ENCODE measurements at places on chromosomes 6 and 20.

- no peak for DNase-seq
Observed at GRCh38 chr6:56947924-56948323, 7.0 kb upstream of the BEND6 start.

DNA sequence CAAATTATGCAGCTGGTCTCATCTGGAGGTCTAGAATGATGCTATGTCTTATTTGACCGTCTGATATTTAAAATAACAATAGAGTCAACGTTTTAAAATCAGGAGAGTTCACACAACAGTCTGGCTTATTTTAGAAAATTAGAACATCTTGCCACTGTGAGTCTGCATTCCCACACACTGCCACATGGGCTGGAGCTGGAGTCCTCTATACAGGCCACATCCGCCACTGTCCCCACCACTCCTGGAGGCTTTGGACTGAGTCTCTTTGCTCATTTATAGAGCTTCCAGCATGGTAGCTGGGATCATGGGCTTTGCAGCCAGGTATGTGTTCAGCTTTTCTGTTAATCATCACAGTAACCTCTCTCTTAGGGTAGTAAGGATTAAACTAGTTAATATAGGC lies 68.8 kb upstream of the ZNFX1 start:
- no peak for DNase-seq

GRCh38 chr6:117264692-117265409 lies 507 bp upstream of the VGLL2 start:
- DNase-seq, result no peak

GRCh38 chr20:31815408-31816188 lies 3.6 kb upstream of the MYLK2 start:
- DNase-seq, result no peak

- no peak for DNase-seq
Observed at GRCh38 chr6:2977799-2978590, 6.6 kb upstream of the SERPINB6 start.

- no peak for DNase-seq
Observed at GRCh38 chr6:57130661-57131177, 40.7 kb downstream of the ZNF451 start.

DNA sequence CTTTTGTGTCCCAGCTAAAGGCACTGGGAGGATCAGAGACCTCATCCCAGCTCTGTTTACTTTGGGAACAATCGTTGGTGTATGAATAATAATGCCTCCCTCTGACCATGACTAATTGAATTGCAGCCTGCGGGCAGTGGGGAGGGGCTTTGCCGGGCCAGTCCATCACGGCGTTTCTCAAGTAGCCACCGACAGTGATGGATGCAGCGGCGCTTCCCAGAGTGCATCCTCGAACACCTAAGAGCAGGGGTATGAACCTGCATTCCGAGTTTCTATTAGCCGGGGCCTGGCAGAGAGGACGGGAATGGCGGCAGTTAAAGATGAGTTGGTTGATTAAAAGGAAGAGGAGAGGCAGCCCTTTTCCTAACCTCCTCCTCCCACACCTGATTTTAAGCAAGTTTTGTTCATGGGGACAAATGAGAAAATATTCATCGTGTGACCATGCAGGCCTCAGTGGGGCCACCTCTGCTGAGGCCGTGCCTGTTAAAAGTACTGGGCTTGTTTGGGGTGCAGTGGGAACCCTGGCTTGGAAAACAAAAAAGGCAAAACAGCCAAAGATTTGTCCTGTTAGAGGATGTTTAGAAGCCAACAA lies 154.1 kb downstream of the FOXA2 start:
- no peak for DNase-seq

DNA sequence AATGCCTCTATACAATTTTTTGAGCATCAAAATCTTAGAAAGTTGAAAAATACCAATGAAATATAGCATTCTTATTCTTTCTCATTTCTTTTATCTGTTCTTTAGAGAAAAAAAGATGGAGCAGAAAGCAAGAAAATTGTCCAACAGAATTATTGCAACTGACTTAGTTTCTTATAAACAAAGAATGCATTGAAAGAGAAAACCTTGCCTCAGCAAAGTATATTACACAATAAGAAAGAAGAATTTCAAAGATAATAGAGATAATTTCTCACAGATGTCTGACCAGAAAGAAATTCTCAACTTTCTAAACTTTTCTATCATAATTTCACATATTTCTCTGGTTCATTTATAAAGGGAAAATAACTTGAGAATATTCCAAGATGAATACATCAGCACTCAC lies 47.0 kb upstream of the PRND start:
- no peak for DNase-seq

DNA sequence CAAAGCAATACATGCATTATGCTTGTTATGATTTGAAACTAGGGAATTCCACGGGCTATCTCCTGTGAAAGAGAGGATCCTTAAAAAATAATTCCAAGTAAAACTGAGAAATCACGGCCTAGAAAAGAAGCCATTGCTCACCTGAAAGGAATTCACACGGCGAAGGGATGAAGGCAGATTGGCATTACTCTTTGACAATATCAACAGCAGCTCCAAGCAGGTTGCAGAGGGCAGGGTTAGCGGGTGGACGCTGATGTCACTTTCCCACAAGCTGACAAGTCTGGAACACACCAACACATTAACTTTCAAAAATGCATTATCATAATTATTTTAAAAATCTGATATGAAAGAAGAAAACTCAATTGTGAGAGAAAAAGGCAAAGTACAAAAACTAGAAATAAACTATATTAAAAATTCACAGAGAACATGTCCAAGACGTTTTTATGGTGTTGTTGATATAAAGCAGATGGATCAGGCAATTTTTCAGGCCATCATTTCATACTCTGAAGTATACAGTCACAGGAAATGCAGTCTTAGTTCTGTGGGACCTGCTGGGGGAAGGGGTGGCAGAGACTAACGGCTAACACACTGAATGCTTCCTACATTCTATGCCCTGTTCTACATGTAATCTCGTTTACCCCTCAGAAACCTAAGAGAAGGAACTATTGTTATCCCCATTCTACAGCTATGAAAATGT lies 108.3 kb downstream of the UBE3D start:
- no peak for DNase-seq

GRCh38 chr6:157527471-157527907 lies 146.5 kb downstream of the ZDHHC14 start:
- DNase-seq, result no peak

- no peak for DNase-seq
Observed at GRCh38 chr6:166105341-166106075, 62.1 kb downstream of the TBXT start.

DNA sequence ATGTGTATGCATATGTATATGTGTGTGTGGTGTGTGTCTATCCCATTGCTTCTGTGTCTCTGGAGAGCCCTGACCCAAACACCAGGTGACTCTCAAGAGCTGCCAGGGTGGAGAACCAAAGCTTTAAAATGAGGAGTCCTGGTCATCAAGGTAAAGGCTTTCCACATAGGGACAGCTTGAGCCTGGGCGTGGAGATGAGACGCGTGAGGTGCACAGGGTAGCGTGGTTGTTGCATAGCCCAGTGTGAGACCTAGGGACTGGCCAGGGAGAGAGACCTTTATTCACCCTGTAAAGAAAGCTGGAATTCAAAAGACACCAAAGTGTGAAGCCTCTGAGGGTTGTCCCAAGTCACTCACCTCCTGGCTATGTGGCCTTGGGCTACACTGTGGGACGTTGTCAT lies 149.1 kb downstream of the SYCP2 start:
- DNase-seq, result no peak

DNA sequence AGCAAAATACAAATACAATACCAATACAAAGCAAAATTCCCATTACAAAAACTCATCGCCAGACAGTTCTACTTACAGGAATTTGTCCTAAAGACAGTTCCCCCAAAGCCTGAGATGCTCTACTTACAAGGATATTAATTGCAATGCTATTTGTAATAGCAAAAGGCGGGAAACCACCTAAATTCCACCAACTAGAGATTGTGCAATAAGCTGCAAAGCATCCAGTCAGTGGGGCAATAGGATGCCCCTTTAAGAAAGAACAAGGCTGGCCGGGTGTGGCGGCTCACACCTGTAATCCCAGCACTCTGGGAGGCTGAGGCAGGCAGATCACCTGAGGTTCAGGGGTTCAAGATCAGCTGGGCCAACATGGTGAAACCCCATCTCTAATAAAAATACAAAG lies 39.1 kb downstream of the FAM209B start:
- DNase-seq, result no peak

DNA sequence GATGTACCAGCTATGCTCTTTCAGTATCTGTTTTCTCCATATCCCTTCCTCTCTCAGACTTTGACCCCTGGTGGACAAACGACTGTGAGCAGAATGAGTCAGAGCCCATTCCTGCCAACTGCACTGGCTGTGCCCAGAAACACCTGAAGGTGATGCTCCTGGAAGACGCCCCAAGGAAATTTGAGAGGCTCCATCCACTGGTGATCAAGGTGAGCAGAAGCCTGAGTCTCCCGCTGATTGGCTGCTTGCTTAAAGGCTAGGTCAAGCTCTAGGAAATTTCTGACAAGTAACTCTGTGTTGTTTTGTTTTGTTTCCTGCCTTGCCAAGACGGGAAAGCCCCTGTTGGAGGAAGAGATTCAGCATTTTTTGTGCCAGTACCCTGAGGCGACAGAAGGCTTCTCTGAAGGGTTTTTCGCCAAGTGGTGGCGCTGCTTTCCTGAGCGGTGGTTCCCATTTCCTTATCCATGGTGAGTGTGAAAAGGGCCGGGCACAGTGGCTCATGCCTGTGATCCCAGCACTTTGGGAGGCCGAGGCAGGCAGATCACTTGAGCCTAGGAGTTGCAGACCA lies 28.6 kb downstream of the C6orf89 start:
- DNase-seq, result no peak

DNA sequence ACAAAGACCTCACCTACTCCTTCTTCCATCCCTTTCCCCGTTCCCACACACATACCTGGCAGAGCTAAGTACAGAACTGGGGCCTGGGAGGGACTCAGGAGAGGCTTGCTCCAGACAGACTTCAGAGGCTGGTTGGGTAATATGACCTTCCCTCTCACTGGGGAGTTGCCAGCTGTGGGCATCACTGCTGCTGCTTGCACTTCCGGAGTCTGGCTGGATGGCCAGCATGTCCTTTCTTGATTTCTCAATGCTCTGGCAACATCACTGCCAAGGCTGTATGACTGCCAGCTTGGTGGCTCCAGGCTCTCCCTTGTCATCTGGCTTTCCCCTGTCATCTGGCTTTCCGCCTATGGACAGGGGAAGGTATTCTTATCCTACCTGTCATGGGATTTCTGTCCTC lies 47.8 kb downstream of the CDH22 start:
- DNase-seq, result no peak

DNA sequence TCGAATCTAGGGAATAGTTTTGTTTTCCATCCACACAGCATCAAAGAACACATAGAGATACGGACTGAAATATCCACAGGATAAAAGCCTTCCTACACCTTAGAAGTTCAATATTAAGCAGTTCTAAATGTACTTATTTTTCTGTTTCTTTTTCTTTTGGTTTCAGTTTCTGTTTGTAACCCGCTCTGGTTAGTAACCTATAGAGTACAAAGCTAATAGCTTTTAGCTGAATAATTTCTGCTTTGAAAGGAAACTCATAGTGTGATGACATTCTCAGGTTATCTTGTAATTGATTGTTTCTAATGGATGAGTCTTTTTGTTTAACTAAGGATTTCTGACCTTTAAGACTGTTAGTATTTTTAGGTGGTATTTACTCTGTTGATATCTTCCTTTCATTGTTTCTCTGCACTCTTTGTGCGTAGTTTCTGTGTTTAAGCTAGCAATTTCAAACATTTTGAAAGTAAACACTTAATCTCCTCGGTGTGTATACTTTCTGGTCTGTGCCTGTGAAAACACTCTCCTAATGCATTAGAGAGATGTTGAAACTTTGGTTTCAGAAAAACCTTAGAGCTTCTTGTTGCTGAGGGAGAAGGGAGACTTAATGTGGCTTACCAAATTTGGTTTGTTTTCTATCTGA lies 385.5 kb downstream of the HDGFL1 start:
- no peak for DNase-seq

DNA sequence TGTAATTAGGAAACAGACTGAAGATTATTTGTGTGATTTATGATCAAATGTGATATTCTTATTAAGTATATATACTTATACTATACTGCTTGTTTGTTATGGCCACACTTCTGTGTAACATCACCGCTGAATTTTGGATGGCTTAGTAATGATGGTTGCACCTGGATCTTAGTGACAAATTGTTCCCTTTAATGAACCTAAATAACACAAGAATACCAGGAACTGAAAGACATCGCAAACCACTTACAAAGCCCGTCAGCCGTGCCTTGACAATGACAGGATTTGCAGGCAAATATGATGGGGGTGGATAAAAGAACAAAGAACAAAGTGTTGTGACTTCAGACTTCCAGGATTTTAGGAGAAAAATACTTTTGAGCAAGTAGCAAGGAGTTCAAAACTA lies 67.1 kb downstream of the LAMP5 start:
- DNase-seq, result no peak

GRCh38 chr6:106431972-106432371 lies 71.5 kb downstream of the CRYBG1 start:
- no peak for DNase-seq

GRCh38 chr6:143677891-143678791 lies at the start of gene PHACTR2:
PHACTR2 (plus strand) TSS chr6:143677965; CDS start chr6:143678164, 199 bp downstream.
- DNase-seq, result peak; percentile 24

- no peak for DNase-seq
Observed at GRCh38 chr20:59829786-59830664, 103.4 kb downstream of the SYCP2 start.

DNA sequence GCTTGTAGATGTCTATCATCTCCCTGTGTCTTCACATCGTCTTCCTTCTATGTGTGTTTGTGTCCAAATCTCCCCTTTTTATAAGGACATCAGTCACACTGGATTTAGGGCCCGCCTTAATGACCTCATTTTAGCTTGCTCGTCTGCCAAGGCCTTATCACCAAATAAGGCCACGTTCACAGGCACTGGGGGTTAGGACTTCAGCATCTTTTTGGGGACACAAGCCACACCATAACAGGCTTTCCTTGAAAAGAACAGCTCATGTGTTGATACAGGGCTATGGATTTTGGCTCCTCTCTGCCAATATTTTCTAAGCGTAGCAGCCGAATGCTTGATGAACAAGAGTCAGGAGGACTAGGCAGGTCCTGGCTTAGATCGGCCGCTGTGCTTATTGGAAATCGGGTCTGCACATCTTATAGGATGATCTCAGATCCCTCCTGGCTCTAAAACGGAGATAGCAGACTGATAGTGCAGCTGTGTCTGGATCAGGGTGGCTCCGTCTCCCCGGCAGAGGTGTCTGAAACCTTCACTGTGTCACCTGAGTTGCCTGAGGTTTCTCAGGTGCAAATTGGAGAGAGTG lies 16.2 kb upstream of the TMEM181 start:
- no peak for DNase-seq

GRCh38 chr6:85015396-85015990 lies 251.1 kb upstream of the TBX18 start:
- no peak for DNase-seq

DNA sequence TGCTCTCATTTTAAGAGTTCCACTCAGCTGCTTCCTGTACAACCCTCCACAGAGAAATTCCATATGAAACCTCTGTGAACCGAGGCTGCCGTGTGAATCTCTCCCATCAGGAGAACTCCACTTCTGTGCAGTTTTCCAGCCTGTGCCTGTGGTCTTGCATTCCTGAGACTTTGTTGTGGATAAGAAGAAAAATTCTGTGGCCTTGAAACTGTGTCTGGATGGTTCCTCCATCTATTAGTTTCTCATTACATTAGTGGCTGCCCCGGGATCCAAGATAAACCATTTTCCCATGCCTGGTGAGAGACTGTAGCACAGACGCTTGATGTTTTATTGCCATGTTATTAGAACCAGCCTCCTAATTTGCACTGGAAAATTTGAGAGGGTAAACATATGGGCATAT lies 40.8 kb upstream of the TIAM2 start:
- DNase-seq, result no peak

Data from activated CD4-positive, alpha-beta T cell treated with anti-CD3 and anti-CD28 coated beads, Interleukin-2, amount 50 U/mL, for 24 hours (primary cell).